ENCODE measurements at places on chromosomes 12 and 14.

DNA sequence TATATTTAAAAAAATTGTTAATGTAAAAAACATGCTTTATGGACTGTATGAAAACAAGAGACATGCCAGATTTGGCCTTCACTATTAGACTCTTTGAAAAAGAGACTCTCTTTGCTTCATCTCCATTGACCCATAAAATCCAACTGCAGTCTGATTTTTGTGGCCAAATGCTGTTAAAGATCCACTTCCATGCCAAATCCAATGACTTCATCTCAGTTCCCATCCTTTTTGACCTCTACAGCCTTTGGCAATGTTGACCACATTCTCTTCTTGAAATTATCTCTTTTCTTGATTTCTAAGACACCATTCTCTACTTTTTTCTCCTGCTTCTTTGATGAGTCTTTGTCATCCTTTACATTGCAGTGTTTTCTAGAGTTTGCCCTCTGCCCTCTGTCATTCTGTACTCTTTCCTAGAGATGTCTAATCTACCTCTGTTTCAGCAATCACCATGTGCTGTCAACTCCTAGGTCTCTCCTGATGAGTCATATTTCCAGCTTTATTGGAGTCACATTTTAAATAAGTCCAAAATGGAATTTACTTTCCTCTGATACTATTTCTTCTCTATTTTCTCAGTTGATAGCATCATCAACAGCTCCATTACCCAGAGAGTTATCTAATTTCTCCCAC lies 2.4 kb downstream of the TMPRSS12 start:
- no peak for DNase-seq

DNA sequence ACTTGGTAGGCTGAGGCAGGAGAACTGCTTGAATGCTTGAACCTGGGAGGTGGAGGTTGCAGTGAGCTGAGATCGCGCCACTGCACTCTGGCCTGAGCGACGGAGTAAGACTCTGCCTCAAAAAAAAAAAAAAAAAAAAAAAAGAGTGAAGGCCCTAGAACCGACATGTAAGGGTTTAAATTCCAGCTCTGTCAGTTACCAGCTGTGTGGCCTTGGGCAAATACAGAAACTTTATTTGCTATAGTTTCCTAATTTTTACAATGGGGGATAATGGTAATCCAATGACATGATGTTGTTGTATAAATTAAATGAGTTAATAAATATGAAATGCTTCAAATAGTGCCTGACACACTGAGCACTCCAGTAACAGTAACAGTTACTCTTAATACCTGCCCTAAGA lies 19.6 kb upstream of the PYGL start:
- no peak for DNase-seq

DNA sequence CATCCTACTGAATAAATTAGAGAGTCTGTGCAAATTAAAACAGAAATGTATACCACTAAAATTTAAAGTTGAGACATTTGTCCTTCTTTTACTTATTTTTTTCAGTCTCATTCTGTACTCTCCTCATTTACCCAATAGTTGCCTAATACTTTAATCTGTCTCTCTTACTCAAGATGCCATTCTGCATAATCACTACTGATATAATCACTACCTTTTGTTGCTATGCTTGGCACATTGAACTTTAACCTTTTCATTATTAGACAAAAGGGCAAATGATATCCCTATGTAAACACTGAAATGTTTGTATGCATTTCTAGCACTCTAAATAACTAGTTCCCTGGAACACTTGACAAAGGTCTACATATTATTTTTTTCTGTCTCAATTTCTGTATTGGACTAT lies 1108.3 kb upstream of the FLRT2 start:
- DNase-seq: no peak

GRCh38 chr14:75113932-75114539 lies 12.8 kb downstream of the NEK9 start:
- DNase-seq: no peak

DNA sequence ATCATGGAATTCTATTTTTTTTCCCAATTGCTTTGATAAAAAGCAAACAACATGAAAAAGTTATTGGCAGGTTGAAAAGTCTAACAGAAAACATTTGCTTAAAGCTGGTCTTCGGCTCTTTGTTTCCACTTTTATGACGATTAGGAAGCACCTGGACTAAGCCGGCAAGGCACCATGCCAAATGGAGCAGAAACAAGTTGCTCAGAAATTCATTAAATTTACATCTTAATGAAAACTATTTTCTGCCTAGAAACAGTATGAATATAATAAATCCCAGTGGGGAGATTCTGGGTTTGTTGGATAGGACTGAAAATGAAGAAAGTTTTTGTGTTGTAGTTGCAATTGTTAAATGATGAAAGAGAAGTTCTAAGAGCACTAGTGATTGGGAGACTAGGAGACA lies 51.4 kb upstream of the OR9K2 start:
- DNase-seq: no peak

DNA sequence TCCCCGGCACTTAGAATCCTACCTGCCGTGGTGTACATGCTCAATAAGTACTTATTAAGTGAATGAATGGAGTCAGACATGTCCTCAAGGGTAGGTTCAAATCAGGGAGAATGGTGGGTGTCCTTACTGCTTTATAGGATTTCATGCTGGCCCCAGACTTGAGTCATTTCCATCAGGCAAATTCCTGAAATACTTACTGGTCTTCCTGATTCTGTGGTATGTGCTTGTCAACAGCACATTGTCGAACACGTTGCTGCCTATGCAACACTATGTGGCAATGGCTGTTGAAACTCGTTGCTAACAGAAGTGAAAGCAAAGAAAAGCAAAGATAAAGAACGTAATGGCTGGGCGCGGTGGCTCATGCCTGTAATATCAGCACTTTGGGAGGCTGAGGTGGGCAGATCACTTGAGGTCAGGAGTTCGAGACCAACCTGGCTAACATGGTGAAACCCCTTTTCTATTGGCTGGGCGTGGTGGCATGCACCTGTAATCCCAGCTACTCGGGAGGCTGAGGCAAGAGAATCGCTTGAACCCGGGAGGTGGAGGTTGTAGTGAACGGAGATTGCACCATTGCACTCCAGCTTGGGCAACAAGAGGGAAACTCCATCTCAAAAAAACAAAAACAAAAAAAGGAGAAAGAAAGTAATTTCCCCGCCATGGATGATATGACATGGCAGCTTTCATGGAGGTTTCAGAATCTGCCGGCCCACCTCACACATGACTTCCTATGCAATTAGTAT lies 214.9 kb downstream of the ZFP36L1 start:
- no peak for DNase-seq

- no peak for DNase-seq
Measured at GRCh38 chr12:47393403-47393790, 312.4 kb downstream of the RPAP3 start.

GRCh38 chr12:95151406-95151805 lies 65.9 kb downstream of the FGD6 start:
- DNase-seq: no peak

DNA sequence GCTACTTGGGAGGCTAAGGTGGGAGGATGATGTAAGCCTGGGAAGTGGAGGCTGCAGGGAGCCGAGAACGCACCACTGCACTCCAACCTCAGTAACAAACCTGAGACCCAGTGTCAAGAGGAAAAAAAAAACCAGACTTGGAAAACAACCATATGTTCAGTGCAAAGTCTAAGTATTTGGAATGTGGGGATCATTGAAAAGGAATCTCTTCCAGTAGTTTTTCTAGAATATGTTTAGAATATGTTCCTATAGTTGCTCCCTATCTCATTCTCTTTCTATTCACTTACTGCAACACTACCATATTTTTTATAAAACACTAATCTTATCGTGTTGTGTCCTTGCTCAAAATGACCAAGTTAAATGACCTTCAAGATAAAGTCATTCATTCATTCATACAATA lies 423.5 kb upstream of the SOX5 start:
- no peak for DNase-seq

DNA sequence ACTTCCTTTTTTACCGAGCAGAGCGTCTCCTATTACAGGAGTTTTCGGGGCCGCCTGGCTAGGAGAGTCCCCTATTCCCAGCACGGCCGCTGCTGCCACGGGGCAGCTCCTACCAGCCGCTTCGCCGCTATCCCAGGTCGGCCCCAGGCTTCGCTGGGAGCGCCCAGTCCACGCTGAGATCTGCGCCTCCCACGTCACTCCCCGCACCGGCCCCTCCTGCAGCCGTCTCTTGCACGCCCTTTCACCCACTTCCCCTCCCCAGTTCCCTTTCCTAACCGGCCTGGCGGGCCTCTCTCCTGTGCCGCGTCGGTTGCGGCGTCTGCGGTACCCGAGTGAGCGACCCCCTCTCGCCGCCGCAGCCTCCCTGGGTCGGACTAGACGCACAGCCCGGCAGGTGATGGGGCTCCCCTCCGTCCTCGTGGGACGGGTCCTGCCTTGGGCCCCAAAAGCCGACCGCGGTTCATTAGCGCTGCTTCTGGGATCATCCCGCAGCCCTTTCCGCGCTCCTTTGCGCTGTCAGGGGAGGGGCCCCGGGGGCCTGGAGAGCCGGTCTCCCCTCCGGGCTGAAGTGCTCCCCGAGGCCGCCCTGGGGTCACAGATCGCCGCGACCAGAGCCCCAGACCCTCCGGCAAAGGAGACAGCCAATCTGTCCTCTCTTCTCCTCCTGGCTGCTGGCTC lies 1318.4 kb downstream of the TMEM121 start:
- no peak for DNase-seq

DNA sequence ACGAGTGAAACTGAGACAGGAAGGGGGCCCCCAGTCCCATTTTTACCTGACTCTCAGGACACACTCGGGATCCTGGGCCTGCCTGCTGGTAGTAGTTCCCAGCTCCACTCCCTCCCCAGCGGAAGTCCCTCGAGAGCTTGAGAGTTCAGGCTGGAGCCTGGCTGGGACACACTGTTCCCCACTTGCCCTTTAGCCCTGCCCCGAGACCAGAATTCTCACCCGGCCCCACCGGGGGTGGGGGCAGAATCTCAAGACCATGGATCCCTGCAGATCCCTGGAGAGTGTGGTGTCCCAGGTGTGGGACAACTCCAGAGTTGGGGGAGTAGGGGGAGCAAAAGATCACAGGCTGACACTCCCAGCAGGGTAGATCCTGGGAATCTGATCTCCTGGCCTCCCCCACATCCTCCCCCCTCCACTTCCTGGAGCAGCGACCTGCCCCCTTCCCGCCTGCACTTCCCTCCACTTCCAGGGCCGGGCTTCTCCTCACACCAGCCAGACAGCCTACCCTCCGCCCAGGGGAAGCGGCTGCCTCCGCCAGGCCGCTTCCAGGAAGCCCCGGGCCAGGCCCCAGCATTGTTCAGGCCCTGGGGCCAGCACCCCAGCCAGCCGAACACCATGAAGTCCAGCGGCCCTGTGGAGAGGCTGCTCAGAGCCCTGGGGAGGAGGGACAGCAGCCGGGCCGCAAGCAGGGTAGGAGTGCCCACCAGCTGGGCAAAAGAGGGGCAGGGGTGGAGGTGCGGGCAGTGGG lies at the start of gene TNS2:
TNS2 (plus strand) TSS at position 495 of the 748 bp plus-strand sequence; CDS start at position 616, 121 bp downstream.
- no peak for DNase-seq

DNA sequence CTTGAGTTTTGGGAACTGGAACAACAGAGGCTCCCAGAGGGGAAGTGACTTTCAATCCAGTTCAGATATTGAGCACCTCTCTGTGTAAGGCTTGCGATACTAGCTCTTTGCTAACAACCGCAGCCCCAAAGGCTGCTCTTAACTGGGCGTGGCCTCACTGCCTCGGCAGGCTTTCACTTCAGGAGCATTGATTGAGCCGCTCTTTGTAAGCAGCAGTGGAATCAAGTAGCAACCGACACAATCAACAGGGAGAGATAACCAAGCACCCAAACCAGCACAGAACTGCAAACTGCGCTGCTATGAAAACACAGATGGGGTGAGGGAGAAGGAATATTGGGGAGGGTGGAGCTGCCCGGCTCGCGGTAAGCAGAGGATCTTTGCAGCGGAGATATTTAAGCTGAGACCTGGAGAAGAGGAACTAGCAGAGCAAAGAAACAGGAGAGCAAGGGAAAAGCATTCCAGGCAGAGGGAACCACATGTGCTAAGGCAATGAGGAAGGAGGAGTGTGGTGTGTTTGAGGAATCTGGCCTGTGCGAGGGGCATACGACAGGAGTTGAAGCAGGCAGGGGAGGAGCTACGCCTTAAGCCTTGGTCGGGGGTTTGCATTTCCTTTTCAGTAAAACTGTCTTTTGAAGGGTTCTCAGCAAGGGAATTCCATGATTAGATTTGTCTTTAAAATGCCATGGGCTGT lies 17.3 kb upstream of the YY1 start:
- no peak for DNase-seq

- no peak for DNase-seq
Measured at GRCh38 chr14:92759300-92759678, 10.9 kb upstream of the LGMN start.

DNA sequence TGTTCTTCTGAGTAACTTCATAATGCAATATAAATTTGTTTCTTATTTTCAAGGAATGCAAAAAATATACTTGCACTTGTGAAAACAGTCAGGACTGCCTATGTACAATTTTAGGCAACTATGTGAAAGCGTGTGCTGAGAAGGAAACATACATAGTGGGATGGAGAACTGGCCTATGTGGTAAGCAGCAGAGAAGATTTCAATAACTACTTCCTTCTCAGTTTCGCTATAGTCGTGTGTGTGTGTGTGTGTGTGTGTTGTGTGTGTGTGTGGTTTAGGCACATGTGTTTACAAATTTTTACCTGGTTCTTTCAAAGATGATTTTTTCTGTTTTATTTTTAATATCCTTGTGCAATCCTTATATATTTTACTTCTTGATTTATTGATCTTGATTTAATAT lies 211.8 kb downstream of the LRRK2 start:
- DNase-seq: no peak

DNA sequence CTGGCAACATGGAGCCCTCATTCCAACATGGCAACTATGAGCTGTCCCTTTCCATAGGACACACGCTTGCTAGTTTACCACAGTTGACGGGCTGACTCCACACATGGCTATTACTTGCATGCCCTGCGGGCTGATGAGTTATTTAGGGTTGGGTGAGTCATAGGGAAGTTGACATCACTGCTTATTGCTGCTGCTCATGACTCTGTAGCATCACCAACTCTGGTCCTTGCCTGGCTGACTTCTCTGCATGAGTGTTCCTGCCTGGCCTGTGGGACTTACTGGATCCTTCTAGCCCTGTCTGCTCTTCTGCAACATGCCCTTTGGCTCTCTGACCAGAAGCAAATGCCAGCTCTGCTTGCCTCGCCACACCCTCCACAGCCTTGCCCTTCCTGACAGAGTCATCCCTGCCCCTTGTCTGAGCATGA lies 199.5 kb downstream of the ANO6 start:
- peak; percentile 22 for DNase-seq
